ENCODE measurements at places on chromosomes 3 and 15.

DNA sequence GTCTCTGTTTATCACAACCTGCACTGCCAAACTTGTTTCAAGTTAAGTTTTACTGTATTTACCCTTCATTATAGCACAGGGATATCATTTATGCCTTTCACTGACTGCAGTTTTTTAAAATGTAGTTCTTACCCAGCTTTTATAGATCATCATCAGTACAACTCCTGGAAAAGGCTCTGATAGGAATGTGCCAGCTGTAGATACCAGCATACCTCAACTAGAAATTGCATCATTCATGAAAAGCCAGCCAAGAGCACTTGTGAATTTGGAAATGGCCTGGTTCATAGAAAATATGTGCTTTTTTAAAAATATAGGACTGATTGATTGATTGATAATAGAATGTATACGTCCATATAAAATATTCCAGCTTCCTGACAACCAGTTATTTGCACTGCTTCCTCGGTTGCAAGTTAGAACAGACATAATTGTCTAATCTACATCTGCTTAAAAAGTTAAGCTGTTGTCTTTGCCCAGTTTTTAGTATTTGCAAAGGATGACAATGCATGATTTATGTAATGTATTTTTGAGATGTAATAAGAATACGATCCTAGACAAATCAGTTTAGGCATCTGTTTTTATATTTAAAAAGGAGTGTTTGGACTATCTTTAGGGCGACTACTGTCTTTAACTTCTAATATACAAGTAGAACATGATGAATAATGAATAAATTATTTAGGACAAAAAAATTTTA, 58.5 kb downstream of the DCUN1D1 start:
- no peak for DNase-seq

GRCh38 chr3:47614788-47615187, 36.1 kb upstream of the CSPG5 start:
- DNase-seq: no peak

GRCh38 chr3:157672061-157672460, 168.8 kb upstream of the VEPH1 start:
- DNase-seq: no peak

- DNase-seq: no peak
These were observed 18.9 kb downstream of the RAP2B start for GRCh38 chr3:153180860-153181372.

- peak; percentile 97 for DNase-seq
These were observed 42.2 kb upstream of the ZBTB38 start for GRCh38 chr3:141326123-141326522.

DNA sequence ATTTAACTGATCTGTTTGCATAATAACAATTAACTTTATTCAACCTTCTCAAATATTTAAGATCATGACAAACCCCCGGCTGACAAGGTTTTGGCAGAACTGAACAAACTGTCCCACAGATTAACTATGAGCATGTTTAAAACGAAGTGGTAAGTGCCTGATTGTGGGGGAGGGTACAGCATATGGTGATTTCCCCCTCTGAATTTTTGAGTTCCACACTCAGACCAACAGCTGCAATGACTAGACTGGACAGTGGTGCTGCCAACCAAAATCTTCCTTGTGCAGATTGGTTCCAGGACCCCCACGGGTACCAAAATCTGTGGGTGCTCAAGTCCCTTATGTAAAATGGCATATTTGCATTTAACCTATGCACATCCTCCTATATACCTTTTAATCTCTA, 449.5 kb downstream of the SHQ1 start:
- no peak for DNase-seq
